ENCODE measurements at places on chromosomes 7 and 10.

DNA sequence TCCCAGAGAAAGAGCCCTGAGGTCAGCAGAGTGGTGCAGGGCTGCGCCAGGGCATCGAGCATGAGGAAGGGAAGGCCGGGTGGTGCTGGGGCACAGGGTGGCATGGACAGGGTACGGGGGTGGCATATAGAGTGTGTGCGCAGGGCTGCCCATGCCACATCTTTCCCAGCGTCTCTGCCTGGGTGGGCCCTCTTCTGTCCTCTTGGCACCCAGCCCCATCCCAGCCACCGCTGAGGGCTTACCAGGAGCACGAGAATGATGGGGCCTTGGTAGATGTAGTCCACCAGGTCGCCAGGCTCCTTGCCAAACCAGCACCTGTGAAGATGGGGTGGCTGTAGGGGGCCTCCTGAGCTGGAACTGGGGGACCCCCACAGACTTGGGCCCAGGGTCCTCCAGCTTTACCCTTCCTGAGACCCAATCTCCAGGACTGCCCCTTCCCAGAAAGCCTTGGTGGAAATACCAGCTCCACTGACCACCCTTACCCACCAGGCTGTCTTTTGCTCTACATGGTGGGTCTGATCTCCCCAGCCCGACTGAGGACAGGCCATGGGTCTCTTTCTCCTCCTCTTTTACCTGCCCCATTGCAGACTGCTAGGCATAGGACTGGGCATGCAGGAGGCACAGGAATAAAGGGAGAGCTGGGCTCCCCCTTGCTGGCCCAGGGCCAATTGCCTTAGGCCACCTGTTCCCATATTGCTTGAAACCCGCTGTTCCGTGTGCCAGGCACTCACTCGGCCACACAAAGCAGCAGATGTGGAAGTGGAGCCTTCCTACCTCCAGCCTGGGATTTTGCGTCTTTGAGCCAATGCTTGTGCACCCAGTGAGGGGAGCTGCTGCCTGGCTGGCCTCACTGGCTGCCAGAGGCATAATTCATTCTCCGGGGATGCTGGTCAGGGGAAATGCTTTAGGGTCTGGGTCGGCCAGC lies 21.7 kb downstream of the CRHR2 start:
- H3K27me3 ChIP-seq = no peaks in the 10 kb centered on the region
- H3K4me3 ChIP-seq = no peak overlapping the region
- DNase-seq = peak; percentile 67
- no peaks in the 10 kb centered on the region for H3K4me1 ChIP-seq
- no peaks in the 10 kb centered on the region for H3K36me3 ChIP-seq
- H3K27ac ChIP-seq = no peak overlapping the region

DNA sequence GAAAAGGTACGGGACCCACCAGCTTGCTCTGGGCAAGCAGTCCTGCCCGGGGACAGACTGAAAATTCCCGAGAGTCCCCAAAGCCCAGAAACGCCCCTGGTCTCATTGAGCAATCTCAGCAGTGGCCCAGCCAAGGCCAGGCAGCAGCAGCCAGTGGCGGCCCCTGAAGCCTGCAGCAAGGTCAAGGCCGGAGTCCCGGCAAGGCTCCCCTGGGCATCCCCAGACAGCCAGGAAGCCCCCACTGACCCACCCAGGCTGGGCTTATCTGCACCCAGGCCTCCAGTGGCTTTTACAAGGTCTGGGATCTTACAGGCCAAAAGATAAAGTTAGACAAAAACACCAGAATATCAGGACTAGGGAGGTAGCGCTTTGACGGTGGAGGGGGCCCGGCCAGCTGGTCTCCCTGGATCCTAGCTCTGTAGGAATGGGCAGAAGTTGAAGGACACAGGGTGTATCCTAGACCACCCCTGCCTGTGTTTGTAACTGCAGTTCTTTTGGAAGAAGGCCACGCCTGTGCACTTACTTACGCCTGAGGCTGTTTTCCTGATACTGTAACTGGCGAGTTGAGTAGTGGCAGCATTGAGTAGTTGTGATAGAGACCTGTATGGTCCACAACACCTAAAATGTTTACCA lies 130.5 kb upstream of the NPS start:
- peaks cover 5% of the 10 kb centered on the region for H3K36me3 ChIP-seq
- no peak overlapping the region for H3K27ac ChIP-seq
- H3K27me3 ChIP-seq = no peaks in the 10 kb centered on the region
- no peaks in the 10 kb centered on the region for H3K4me1 ChIP-seq

DNA sequence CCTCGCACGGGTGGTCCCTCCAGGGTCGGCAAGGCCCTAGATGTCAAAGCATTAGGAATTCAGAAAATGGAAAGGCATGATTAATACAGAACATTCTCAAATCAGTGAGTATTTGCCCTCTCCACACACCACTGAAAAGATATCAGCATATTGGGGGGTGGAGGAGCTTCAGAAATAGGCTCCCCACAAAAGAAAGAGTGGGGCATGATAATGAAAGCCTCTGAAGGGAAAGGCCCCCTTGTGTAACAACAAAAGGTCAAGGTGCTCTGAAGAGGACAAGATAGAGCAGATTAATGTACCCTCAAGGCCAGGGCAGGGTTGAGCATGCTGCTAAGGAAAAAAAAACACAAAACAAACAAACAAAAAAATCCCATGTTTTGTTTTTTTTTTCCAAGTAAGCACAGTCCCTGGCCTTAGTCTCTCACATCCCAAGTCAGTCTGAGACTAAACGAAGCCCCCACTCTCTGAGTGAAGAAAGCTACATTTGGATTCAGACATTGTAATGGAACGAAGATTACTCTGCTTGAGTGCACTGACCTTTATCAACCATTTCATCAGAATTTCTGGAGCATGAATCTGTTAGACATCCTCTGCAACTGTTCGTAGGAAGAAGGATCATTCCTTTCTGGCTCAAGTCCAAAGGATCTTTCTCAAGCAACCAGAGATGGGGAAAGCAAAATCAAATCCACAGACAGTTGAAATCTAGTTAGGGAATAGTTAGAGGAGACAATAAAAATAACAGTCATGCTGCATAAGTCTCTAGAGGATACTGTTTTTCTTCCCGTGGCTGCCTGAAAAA lies 27.4 kb upstream of the DGKI start:
- no peak for DNase-seq
- H3K27me3 ChIP-seq = no peaks in the 10 kb centered on the region
- H3K4me1 ChIP-seq = peaks cover 6% of the 10 kb centered on the region
- peaks cover 6% of the 10 kb centered on the region for H3K36me3 ChIP-seq
- peak overlapping the region; percentile 62 for H3K27ac ChIP-seq
- no peak overlapping the region for H3K4me3 ChIP-seq

GRCh38 chr10:101282947-101283346 lies 53.7 kb upstream of the LBX1 start:
- H3K4me1 ChIP-seq = no peaks in the 10 kb centered on the region
- DNase-seq = no peak
- no peaks in the 10 kb centered on the region for H3K27me3 ChIP-seq
